ENCODE measurements at places on chromosomes 11 and 22.

- DNase-seq: no peak
These were observed 5.3 kb downstream of the SLC37A2 start for GRCh38 chr11:125068368-125068767.

GRCh38 chr11:74786574-74786973 lies 37.9 kb downstream of the RNF169 start:
- DNase-seq: no peak

DNA sequence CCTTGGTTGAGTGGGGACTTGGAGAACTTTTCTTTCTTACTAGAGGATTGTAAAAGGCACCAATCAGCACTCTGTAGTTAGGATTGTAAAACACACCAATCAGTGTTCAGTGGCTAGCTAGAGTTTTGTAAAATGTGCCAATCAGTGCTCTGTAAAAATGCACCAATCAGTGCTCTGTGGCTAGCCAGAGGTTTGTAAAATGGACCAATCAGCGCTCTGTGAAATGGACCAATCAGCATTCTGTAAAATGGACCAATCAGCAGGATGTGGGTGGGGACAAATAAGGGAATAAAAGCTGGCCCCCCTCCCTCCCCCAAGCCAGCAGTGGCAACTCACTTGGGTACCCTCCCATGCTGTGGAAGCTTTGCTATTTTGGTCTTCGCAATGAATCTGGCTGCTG lies 5.5 kb upstream of the DRG1 start:
- DNase-seq: no peak

DNA sequence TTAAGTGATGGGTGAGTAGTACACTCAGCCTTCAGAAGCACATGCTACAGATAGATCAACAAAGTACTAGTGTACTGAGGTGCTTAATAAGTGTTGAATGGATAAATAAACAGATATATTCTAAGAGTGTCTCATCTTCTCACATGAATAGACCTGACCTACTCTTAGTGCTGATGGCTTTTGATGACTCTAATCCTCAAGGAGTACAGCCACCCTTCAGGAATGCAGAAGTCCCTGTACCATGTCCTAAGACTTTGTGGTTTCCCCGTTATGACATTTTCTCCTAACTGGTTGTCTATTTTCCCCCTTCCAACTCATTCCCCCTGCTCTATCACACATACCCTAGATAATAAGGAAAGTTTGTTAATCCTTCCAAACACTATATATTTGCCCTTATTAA lies 61.6 kb downstream of the C11orf65 start:
- peak; percentile 9 for DNase-seq

- DNase-seq: no peak
These were observed 27.9 kb upstream of the CABP2 start for GRCh38 chr11:67551127-67551526.

DNA sequence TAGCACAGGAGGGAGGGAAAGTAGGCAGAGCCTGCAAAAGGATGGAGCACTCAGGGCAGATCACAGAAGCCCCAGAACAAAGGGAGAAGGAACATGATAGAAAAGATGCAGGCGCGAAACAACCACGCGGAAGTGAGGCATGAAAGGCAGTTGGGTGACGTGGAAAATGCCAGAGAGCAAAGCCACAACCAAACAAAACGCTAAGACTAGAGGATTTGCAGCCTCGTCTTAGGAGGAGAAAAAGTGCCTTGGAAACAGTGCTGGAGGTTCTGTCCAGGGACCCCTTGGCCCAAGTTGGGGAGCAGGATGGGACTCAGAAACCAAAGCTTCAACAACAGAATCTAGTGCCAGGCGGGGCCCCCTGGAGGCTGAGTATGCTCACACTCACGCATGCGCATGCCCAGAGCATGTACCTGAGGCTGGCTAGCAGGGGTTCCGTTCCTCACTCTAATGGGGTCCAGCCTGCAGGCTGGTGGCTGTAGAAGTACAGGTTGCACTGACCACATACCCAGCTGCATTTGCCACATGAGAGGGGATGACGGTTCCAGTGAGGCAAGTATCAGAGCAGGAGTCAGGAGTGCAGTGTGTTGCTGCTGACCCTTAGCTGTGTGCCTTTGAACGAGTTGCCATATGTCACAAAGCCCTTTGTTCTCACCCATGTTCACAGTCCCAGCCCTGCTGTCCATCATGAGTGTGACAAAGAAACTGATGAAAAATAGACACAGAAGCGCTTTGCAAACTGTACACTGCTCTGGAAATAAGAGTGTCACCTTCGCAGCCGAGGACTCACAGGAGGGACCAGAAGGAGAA lies 568.6 kb upstream of the CADM1 start:
- DNase-seq: no peak

DNA sequence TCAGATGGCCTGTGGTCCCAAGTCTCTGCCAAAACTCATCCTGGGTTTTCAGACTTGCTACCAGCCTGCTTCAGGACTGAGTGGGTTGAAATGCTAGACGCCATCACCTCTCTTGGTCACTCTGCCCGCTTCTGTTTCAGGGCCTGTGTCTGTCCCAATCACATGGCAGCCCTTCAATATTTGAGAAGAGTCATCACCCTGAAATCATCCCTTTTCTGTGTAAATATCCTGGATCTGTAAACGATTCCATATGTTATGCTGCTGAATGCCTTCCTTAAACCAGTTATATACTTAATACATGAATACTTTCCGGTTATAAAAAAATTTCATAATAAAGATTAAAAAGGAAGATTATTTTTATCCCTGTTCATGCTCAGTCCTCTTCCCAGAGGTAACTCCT lies 39.8 kb upstream of the TLCD5 start:
- DNase-seq: peak; percentile 7

GRCh38 chr11:131637469-131638175 lies 267.2 kb downstream of the NTM start:
- peak; percentile 28 for DNase-seq

- DNase-seq: no peak
These were observed 340.0 kb downstream of the SHANK2 start for GRCh38 chr11:70912226-70912840.

DNA sequence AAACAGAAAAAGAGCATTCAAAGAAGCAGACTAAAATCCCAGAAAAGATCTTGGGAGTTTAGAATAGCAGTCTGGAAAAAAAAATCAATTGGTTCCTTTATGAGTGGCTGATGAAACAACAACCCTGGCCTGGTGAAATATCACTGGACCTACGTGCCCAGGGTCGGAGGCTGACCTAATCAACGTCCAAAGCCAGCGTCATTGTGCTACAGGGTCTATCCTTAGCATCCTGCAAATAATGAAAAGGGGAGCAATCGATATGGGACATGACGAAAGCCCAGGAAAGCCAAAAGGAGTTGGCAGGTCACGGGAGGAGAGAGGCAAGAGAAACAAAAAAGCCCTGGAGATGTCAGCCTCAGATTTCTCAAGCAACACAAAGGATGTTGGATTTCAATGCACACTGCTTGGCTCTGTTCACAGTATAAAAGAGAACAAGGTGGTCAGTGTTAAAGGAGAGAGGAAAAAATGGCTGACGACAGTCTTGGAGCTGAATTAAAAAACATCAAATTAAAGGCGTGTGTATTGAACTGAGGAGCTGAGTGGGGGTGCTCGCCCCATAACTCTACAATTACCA lies 148.8 kb downstream of the BLID start:
- no peak for DNase-seq

GRCh38 chr22:27238935-27239510 lies 562.5 kb downstream of the MN1 start:
- DNase-seq: peak; percentile 96

GRCh38 chr11:12494699-12495098 lies 117.3 kb downstream of the PARVA start:
- DNase-seq: peak; percentile 85

DNA sequence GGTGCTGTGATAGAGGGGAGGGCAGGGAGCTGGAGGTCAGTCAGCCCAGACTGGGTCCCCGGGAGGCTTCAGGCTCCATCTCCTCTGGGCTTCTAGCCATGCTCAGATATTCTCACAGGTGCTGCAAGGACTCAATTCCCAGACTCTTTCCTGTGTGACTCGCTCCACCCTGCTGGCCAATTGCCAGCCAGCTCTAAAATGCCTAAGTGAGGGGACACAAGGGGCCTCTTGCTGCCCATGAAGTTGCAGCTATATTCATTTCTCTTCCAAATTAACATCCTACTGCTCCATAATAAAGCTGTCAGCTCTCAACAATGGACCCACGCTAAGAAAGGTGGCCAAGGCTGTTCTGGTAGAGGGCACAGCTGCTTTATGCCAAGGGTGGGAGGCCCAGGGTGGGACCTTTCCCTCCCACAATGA lies 101.5 kb downstream of the PLEKHA7 start:
- no peak for DNase-seq

DNA sequence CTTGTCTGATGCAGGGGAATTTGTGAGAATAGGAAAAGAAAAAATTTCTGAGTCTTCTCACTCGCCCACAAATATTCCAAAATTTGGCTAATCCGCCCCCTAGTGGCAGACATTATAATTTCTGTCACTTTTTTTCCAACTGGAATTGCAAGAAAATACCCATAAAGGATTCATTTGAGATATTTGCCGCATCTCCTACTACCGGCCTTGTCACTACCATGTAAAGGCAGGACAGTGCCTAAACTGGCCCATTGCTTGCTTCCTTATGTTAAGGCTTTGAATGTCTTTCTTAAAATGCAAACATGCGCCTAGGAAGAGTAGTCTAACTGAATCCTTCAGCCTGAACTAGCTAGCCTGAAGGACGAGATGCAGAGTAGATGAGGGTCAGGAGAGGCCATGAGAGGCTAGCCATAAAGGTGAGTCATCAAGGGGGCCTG lies 9.3 kb upstream of the CEP295 start:
- peak; percentile 58 for DNase-seq

GRCh38 chr22:47064416-47064815 lies 302.0 kb downstream of the TBC1D22A start:
- DNase-seq: no peak

- DNase-seq: peak; percentile 85
These were observed 461 bp upstream of the EED start for GRCh38 chr11:86244063-86244521.

GRCh38 chr11:134528453-134528852 lies 116.4 kb upstream of the B3GAT1 start:
- no peak for DNase-seq

DNA sequence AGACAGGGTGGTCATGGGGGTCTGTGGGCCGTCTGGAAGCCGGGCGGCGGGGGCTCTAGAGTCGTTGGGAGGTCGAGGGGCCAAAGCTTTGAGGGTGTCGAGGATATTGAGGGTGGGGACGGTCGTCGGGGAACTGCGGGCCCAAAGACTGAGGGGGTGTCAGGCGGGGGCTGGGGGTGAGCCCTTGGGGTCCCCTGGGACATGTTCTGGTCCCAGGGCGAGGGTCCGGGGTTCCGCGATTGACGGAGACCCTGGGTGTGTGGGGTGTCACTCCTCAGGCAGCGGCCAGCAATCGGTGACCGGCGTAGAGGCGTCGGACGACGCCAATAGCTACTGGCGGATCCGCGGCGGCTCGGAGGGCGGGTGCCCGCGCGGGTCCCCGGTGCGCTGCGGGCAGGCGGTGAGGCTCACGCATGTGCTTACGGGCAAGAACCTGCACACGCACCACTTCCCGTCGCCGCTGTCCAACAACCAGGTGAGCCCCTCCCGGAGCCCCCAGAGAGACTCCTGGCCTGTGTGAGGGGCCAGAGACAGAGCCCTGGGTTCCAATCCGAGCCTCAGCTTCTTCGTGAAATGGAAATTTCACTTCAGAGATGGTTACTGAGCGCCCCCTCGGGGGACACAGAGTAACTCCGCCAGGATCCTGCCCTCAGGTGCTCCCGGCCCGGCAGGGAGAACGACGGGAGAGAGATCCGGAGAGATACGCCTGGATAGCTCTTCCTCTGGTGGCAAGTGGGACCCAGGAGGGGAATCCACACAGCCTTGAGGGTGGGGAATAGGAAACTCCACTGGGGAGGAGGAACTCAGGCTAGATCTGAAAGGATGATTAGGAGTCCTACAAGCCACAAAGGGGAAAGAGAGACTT lies 714 bp downstream of the SDF2L1 start:
- DNase-seq: peak; percentile 63

DNA sequence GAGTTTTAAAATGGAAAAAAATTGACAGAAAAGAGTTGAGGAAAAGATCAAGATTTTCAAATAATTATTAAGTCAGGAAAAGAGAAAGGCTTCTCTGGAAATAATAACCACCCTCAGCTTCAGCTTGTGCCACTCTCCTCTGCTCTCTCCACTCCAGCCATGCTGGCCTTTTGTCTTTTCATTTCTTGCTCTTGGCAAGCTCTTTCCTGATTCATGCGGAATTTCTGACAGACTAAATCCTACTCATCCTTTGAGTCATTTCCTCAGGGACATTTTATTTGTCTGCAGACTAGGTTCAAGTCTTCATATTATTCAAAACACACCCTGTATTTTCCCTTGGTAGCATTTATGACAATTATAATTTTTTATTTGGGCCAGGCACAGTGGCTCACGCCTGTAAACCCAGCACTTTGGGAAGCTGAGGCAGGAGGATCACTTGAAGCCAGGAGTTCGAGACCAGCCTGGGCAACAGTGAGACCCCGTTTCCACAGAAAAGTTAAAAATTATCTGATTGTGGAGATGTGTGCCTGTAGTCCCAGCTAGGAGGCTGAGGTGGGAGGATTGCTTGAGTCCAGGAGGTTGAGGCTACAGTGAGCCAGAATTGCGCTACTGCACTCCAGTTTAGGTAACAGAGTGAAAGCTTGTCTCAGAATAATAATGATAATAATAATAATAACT lies 7.8 kb upstream of the P4HA3 start:
- DNase-seq: peak; percentile 94

GRCh38 chr11:105181100-105181499 lies 41.5 kb upstream of the CARD18 start:
- DNase-seq: peak; percentile 86

DNA sequence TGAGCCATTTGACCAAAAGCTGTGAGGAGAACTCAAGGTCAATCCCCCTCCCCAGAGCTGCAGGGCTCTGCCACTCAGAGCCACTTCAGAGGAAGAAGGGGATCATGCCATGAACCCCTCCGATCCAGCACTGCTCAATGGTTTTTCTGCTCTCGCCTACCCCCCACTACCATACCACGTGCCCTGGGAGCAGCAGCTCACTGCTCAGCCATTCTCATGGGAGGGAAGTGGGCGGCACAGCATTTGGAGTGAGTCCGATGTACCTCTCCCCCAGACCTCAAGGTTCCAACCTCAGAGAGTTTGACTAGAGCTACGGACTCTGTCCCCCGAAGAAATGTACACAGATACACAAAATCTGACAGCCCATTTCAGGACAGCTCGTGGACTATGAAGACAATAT lies 34.5 kb downstream of the AP1B1 start:
- DNase-seq: no peak

- DNase-seq: no peak
These were observed 1589.4 kb upstream of the TENM4 start for GRCh38 chr11:81030186-81030585.

DNA sequence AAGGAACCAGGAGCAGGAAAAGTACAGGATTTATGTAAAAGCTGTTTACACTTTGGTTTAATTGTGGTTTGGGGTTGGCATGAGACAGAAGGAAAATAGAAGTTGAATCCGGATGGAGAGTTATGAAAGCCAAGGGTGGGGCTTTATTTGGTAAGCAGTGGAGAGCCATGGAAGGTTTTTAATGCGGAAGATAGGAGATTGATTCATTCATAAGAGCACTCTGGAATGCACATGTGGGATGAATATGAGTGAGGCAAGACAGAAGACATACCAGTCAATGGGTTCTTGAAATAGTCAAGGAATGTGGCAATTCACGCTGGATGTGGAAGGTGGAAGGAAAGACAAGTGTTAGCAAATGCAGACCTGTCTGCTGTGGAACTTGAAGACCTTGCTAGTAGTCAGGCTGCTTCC lies 9.3 kb upstream of the GLB1L3 start:
- DNase-seq: peak; percentile 80

Data from EH (cell line).